ENCODE measurements at places on chromosomes 1 and 21.

DNA sequence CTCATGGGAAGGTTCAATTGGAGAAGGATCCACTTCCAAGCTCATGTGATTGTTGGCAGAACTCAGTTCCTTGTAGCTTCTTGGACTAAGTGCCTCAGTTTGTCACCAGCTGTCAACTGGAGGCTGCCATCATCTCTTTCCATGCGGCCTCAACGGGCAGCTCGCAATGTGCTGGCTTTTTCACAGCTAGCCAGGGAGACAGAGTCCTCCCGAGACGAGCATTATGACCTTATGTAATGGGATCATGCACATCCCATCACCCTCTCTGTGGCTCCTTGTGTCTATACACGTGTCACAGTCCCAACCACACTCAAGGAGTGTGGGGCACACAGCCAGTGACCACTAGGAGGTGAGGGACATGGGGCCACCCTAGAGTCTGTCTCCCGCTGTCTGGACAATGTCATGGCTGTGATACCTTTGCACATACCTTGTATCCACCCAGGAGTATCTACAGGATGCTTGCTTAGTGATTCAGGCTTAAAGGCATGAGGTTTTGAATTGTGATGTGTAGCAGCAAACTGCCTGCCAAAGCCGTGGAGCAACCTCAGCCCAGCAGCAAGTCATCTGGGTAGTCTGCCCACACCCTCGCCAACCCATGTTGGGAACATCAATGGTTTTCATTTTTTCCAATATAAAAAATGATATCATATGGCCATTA, 3.9 kb upstream of the KRTAP10-6 start:
- DNase-seq = no peak

DNA sequence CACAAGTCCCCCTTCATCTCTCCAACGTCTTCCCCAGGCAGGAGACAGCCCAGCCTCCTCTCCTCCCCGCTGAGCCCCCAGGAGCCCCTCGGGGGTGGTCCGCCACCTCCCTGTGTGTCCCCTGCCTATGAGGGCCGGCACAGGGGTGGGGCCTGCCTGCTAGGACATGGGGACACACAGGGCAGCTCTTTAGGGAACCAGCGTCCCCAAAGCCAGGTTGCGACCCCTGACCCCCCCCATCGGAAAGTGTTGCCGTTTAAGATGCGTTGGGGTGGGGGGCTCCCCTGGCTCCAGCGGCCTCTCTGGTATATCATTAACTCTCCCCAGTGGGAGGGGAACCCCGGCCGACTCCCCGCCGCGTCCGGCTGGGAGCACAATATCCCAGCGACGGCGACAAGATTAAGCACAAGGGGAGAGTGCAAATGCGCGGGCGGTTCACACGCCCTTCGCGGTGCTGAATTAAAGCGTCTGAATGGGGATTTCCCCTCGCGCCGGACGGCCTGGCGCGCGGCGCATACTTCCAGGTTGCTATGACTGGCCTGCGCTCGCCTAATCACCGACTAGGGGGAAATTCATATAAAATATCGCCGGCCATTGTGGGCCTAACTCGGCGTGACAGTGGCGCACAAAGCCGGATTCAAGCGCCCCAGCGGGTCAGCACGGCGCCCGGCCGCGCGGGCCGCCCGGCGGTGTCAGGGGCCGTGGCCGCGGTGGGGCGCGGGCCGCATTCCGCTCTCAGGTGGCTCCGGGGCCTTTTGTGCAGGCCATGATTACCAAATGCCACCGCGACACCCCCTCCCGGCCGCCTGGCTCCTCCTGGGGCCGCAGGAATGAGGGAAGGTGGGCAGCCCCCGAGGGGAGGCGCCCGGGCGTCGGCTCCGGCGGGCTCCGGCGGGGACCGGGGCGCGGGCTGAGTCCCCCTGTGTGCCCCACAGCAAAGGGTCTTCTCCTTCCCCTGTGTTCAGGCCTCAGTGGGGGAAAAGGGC, 30.9 kb downstream of the WNT3A start:
- DNase-seq = peak; percentile 8

GRCh38 chr1:219354962-219355361, 181.3 kb downstream of the LYPLAL1 start:
- DNase-seq = no peak

DNA sequence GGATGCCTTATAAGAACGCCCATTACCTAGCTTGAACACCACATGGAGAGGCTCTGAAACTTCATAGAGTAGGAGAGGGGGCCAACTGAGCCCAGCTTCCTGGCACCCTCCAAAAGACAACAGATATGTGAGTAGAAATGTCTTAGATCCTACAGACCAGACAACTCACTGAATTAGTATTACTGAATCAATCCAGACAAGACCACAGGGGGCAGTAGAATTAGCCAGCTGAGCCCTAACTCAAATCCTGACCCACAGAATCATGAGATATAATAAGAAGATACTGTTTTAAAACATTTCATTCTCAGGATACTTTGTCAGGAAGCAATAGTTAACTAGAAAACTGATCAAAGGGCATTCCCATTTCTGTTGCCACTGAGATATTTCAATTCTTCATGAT, 45.8 kb upstream of the C1orf21 start:
- no peak for DNase-seq

GRCh38 chr1:193348769-193349535, 162.5 kb upstream of the B3GALT2 start:
- no peak for DNase-seq
